ENCODE measurements at places on chromosomes 1 and 21. TPM values are rescaled to one million over a fixed set of nuclear protein-coding genes. Genes with fewer than 3 reads are reported as not detected.

The SUSD4 gene
- 2.7 TPM for total RNA-seq

The RNU1-4 gene
- total RNA-seq: 2,384 TPM

The DRAM2 gene
- 31.4 TPM for total RNA-seq

The PTAFR gene
- 1.6 TPM for total RNA-seq

The DCST1 gene
- total RNA-seq: not detected

The TTLL10 gene
- 0.09 TPM for total RNA-seq

The EPS8L3 gene
- not detected for total RNA-seq

The ANKRD65 gene
- 13.9 TPM for total RNA-seq

The SH2D2A gene
- total RNA-seq: 0.71 TPM

The CAPN8 gene
- 0.58 TPM for total RNA-seq

The NAV1 gene
- total RNA-seq: 21.7 TPM
